RKO (cell line): ENCODE measurements at places on chromosomes 3 and 15.

DNA sequence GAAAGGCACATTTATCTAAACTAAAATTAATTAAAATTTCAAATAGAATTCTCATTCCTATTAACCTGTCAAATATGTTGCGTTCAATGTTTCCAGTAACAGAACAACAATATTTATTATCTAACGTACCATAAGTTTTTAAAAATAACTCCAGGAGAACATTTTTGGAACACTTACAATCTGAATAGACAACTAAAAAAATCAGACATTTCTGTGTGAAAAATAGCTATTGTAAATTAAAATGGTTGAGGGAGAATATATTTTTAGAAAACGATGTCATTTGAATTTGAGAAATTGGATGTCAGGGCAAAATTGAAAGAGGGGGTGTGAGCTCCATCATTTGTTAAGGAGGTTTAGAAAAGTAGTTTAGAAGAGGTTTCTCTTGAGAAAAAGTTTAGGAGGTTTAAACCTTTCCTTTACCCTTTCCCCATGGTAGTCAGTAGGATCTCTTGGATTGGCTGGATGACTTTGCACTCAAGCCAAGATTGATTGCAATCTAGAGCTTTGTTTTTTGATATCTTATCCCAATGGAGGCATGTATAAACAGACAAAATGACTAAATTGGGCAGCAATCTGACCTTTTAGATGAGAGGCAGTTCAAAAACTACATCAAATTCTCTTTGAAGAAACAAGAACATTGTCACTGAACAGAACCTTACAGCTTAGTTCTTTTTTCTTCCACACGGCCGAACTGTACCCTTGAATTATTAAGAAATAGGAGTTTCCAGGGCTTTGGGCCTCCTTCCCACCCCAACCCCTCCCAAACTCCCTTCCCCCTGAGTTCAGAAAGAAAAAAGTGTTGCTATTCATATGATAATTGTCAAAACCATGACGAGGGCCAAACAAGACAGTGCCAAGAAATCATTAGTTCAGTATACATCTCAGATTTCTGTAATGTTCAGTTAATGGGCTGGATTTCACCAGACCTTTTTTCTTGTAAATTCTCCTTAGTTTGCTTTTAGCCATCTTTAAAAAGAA lies 79.7 kb upstream of the CDIN1 start:
- no peak for DNase-seq

DNA sequence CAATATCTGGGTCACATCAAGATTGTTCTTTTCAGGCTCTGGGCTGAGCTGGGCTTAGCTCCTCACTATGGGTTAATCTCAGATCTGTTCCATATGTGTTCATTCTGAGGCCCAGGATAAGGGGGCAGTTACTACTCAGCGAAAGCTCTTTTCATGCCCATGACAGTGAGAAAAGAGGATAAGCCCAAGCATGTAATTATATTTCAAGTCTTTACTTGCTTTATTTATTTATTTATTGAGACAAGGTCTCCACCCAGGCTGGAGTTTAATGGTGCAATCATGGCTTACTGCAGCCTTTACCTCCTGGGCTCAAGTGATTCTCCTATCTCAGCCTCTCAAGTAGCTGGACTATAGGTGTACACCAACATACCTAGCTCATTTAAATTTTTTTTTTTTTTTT lies 44.7 kb upstream of the SELENOK start:
- no peak for DNase-seq

DNA sequence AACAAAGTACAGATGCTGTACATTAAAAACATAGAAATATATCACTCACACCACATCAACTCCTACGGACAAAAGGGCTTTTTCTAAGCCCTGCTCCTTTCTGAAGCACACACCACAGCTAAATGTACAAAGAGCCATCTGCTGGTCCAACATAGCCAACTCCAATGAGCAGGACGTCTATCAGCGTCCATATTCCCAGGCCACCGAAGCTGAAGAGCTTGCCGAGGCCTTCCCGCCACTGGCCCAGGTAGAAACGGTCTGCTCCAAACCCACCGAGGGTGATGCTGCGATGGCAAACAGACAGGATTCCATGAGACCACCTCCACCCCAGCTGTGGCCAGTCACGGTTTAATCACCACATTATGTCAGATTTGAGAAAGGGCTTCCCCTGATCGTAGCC lies 9.8 kb downstream of the TM2D3 start:
- no peak for DNase-seq

GRCh38 chr3:33004961-33005360 lies 53.5 kb downstream of the CCR4 start:
- DNase-seq = no peak

DNA sequence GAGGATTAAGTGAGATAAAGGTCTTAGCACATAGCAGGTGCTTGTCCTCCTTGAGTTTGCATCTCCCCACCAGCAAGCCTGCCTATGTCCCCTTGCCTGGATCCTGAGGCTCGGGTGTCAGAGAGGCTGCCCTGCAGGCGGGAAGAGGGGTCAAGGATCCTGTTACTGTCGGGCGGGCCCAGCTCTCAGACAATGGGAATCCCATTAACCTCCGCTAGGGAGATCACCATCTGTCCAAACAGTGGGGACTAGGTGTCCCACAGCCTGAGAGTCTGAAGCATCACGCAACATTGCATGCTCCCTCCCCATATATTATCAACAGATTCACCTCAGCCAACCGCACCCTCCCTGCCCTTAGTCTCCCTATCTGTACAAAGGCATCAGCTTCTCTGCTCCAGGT lies 151.4 kb downstream of the FBLN2 start:
- no peak for DNase-seq

DNA sequence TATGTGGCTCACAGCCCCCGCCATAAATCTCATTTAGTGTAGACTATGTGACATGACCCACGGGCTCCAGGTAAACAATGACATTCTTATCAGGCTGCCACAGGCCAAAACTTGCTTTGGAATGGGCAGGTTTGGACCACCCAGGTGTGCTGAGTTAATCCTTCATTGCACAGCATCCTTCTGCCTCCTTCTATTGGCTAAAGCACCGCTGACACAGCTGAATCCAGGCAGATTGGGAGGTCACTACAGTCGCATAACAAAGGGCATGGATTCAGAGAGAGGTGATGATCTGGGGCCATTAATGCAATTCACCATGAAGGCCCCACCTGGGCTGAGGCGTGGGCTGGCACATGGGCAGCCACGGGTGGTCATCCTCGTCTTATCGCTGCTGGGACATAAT lies 47.8 kb upstream of the GALNT15 start:
- no peak for DNase-seq

DNA sequence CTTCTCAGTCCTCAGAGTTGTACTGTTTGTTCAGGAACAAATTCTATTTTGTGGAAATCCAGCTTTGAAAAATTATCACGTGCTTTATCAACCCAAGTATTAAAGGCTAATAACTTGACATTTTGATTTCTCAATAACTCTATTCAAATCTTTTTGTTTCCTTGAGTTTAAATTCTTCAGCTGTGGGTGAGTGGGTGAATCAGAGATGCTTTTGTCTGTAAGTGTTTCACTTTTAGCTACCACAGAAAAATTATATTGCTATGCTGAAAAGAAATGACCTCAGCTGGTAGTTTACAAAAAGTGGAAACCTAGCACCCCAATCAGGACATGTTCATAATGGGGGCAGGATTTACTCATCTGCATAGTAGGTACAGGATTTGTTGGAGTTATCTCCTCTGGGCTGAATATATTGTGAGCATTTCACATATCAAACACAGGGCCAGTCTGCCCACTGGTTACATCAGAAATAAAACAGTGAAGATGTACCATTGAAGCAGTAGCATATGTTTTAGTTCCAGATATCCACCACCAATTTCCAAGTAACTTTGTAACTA lies 30.5 kb downstream of the MINDY4B start:
- no peak for DNase-seq

DNA sequence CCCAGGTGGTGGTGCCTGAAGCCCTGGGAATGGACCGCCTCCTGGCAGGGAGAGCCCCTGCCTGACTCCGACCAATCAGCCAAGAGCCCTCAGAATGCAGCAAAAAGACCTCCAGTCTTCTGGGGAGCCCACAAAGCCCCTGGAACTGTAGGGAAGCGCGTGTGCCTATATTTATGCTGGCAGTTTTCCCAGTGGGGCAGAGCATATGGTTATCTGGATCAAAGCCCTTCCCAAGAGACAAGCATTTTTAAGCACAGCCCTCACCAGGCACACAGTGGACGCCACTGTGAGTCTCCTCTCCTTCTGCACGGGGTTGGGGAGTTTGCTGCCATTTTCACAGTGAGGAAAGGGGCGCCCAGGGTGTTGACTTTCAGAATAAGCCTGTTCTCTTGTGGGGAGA lies 80.9 kb upstream of the RPL32 start:
- no peak for DNase-seq

GRCh38 chr3:16508243-16508578 lies 5.3 kb downstream of the RFTN1 start:
- no peak for DNase-seq

DNA sequence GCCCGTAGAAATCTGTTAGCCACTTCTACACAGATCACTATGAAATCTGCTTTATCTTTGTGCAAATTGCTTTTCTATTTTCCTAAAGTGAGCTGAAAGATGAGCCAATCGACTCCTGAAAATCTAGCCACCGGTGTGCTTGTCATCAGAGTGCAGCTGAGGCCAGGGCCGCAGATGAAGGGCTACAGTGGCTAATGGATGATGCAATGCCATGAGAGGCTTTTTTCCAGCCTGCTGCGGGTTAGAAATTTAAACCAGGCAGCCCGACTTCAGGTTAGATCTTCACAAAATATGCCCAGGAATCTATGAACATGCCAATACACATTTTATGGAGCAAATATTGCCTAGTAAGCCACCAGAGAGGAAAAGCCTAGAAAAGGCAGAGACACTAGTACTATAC lies 948.2 kb upstream of the CFAP20DC start:
- no peak for DNase-seq

DNA sequence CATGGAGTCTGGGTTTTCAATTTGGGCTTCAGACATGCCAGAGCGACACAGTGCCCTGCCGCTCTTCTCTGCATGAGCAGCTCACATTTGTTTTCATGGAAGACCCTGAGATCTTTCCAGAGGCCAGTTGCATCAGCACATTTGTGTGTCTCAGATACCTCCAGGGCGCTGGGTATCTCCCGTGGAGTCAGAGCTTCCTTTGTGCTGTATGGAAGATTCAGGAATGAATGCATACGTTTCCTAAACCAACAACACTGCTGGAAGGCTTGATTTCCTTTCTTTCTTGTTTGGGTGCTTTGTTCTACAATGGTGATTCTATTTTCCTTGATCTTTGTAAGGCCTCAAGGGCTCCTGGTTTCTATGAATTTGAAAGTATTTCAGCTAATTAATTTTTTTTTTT lies 106.5 kb downstream of the CACNA2D3 start:
- no peak for DNase-seq

- peak; percentile 62 for DNase-seq
Observed at GRCh38 chr15:58546635-58547627, 115.1 kb downstream of the LIPC start.

DNA sequence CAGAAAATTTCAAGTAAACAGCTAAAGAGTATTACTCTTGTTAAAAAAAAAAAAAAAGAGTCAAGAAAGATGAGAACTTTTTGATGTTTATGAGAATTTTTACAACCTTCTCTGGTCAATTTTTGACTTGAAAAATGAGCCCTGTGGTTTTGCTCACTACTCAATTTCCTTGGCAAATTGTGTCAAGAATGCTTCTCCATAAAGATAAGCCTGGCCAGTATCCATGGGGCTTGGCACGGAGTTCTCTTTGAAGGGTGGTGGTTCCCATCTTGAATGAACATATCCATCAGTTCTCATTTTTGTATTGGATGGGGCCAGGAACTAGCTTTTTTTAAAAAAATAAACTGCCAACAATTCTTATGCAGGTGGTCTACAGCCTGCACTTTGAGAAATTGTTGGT lies 179.9 kb downstream of the RYR3 start:
- DNase-seq = no peak

DNA sequence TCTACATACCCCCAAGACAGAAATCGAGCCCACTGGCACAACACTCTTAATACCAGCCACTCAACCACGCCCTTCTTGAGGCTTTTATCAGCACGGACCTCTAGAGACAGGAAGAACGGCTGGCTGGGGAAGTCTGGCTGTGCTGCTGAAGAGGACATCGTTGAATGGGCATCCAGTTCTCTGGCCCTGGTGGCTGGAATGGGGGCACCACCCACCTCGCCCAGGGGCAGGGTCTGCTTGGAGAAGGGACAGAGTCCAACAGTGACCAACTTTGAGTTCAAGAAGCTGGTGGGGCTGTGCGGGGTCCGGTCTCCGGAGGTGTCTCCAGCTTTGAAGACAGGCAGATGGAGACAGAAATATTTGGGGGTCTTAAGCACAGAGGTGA lies 77.5 kb downstream of the ATP10A start:
- no peak for DNase-seq

- DNase-seq = no peak
Observed at GRCh38 chr3:134777341-134777740, 17.7 kb upstream of the EPHB1 start.

DNA sequence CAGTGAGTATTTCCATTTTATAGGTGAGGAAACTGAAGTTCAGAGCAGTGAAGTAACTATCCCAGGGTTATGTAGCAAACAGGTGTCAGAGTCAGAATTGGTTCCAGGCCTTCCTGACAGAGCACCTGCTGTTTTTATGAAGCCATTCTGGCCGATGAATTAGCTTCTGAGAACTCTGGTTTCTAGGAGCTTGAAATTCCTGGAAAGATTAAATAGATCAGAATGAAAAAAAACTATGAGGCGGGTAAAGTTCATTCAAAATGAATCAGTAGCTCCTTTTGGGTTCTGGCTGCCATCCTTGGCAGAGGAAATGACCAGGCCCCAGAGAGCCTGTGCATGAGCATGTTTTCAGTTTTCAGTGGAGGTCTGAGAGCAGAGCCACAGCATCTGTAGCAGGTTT lies 59.3 kb upstream of the CFAP161 start:
- no peak for DNase-seq

GRCh38 chr3:6580808-6581207 lies 280.1 kb upstream of the GRM7 start:
- no peak for DNase-seq

DNA sequence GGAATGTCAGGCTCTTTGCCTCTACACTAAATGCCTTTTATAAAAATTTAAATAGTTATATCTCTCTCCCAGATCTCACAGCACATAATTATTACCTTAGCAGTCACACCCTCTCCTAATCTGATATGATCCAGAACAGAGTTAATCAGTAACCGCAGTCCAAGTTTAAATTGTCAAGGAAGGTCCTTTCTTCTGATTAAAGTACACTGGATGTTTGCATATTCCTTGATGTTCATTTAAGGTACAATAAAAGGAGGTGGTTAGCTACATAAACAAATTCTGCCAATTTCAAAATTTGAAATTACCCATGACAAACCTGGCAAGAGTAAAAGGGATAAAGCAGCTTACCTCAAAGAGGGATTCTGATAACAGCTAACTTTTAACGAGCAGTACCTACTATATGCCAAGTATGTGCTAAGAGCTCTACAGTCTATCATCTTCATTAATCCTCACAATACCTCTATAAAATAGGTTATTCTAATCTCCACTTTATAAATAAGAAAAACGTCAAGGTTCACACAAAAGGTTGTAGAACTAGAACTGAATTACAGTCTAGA lies 4.3 kb downstream of the GOLIM4 start:
- DNase-seq = no peak

GRCh38 chr3:191369616-191370010 lies 39.3 kb upstream of the UTS2B start:
- no peak for DNase-seq
